ENCODE measurements at places on chromosomes 7 and 10. TPM values are rescaled to one million over a fixed set of nuclear protein-coding genes. Genes with fewer than 3 reads are reported as not detected.

BICC1 gene
- total RNA-seq: 30.1 TPM

CPN1 gene
- 0.20 TPM for total RNA-seq

HTR7 gene
- total RNA-seq: 0.10 TPM

NT5C3A gene
- 51.8 TPM for total RNA-seq

PDK4 gene
- total RNA-seq: 4.5 TPM

GPC2 gene
- 0.67 TPM for total RNA-seq

AKR1D1 gene
- not detected for total RNA-seq

Measured in A549 treated with CpdA at 1 μM for 4 hours (cell line).